ENCODE measurements at places on chromosomes 5 and 9.

DNA sequence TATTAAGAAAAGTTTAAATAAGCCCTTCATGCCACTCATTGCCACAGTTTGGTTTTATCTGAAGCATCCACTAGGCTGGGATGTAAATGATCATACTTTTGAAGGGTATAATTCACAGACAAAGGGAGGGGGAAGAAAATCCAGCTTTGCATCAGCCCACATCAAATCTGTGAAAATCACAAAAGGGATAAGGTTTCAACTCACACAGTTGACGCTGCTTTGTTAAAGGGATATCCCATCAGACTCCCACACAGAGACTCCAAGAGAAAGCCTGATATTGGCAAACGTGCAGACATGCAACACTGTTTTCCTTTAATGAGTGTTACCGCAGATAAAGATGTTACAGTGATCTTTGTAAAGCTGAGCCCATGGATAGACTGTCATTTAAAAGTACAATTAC is 602.9 kb downstream of the TLE1 start:
- no peak for DNase-seq

DNA sequence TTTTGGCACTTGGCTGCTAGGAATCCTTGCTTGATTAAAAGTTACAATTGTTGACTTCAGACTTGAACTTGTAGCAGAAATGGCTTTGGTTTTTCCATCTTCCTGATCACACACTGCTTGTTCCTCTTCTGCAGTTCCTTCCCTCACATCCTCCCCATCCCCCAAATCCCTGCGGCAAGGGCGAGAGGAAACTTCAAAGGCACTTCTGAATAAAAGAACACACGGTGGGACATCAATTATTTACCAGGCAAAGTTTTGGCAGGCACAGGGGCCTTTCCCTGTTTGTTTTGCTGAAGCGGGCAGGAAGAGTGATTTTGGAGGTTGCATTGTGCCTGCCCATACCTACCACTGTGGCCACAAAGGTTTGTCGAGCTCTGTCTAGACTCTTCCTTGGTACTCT is 260.9 kb downstream of the KIF4B start:
- no peak for DNase-seq

DNA sequence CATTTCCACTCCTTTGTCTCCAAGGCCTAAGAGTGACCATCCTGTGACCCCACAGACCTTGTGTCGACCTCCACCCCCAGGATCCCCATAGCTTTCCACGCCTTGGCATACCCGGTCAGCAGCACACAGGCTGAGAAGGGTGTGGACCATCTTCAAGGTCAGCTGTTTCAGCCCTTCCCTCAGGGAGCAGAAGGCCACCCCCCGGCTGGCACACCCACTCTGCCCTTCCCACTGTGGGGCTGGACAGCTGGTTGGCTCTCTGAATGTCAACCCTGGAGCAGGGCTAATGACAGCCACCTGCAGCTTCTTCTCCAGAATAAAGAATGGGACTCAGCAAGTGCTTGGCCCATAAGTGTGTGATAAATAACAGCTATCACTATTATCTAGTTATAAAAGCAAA is 93.1 kb downstream of the OLFM1 start:
- DNase-seq = no peak

DNA sequence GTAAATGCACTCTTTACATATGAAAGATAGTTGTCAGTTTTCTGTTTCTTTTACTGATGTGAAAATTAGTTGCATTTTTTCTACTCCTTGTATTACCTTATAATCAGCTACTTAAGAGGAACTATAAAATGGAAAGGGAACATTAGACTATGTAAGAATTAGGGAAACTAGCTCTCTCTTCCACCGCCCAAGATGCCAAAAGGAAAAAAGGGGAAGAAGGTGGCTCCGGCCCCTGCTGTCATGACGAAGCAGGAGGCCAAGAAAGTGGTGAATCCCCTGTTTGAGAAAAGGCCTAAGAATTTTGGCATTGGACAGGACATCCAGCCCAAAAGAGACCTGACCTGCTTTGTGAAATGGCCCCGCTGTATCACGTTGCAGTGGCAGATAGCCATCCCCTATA is 15.2 kb upstream of the HOMER1 start:
- DNase-seq = no peak

DNA sequence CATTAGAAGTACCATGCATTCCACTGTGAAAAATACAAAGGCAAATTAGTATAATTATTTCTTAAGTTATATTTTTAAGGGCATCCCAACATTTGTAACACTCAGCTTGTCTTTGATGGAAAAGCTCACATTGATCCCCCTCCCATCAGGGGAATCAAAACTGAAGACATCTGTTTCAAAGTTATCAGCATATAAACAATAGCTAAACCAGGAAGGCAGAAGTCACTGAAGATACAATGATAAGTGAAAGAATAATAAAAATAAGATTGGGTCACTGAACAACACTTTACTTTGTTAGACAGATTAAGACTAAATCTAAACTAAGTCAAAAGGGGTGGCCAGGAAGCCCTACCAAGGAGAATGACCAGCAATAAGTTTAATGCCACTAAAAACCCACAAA is 801.9 kb upstream of the ACO1 start:
- DNase-seq = no peak

DNA sequence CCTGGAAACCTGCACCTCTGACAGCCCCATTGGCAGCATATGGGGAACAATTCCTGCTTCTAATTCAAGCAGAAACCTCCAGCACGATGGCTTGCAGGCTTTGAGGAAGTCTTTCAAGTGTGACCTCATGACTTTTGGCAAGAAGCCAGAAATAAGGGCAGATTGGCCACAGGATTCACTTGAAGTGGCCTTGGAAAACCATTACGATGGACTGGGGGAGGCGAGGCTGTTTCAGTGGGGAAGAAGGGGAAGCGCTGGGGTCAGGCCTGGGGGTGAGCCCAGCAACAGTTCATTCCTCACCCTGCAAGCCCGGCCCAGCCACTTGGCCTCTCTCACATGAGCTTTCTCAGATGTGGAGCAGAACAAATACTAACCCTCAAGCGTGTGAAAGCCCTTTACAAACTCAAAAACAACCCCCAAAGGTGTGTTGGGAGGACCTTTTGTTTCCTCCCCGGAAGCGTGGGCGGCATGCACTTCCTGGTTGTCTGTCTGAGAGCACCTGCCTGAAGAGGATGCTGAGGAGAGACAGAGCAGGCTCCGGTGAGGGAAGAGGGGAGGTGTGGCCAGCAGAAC is 26.9 kb upstream of the EEIG1 start:
- no peak for DNase-seq

- DNase-seq = no peak
These were observed 301.2 kb downstream of the PSAT1 start for GRCh38 chr9:78598120-78598519.

- DNase-seq = no peak
These were observed 84.2 kb downstream of the ZNF608 start for GRCh38 chr5:124662181-124662781.

DNA sequence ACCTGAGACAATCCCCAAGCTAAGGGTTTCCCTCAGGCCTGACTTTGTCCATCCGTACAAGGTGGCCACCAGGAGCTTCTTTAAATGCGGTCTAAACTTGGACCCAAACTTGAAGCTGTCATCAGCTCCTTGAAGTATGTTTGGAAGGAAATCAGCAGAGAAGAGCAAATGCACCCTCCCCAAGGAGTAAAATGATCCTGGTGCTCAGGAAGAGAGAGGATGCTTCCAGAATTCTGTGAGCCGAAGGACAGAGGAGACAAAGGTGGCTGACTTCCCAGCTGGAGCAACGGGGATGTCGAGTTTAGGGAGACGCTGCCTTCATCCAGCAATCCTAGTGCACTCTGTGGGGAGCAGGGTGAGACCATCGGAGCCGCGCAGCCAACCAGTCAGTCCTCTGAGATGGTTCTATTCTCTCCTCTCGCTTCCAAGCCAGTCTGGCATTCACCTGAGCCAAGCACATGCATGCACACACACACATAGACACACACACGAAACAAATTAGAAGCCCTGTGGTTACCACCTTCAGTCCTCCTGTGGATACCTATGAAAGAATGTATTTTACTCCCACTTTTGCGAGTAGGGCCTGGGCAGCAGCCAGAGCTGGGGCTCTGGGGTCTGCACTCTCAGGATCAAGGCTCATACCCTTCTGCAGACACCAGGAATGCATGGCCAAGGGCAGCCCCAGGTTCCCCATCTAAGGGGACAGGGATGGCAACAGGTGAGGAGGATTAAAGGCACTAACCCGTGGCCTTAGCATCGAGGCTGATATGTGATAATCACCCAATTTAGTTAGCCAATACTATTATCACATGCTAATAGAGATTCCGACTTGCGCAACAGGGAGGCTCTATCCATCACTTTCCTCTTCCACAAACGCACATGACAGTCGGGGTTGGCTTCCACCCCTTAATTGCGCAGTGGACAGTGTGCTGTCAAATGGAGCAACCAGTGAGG is 75.8 kb downstream of the GTF3C4 start:
- DNase-seq = no peak

DNA sequence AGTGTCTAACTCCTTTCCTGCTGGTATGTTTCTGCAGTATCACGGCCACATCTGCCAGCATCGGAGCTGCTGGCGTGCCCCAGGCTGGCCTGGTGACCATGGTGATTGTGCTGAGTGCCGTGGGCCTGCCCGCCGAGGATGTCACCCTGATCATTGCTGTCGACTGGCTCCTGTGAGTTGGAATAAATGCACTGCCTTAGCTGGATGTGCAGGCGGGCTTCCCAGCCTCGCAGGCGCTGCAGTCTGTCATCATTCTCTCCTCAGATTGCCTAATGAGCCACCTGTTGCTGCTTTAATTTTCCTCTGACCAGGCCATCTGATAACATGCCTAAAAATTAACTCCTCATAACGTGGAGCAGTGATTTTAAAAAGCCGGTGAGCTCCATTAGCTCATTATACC is 79.1 kb upstream of the PLPP6 start:
- DNase-seq = no peak
